Myocyte (in vitro differentiated cells): ENCODE measurements at places on chromosomes 5 and 9. TPM values are rescaled to one million over a fixed set of nuclear protein-coding genes. Genes with fewer than 3 reads are reported as not detected.
A peak's percentile ranks its signal among the peaks of the same experiment; 100 is the strongest.

Gene POU5F2
- total RNA-seq: 0.26 and 0.29 TPM in 2 replicates

Gene RPS23
- 1,872 and 2,361 TPM in 2 replicates for total RNA-seq

Gene PFDN1
- total RNA-seq: 42.0 and 63.9 TPM in 2 replicates

Gene ATP10B
- total RNA-seq: not detected in 2 replicates

Gene PCDHGA8
- total RNA-seq: 1.6 and 2.2 TPM in 2 replicates

Gene FKTN
- 15.7 and 27.2 TPM in 2 replicates for total RNA-seq

Gene FBXW5
- total RNA-seq: 170 and 196 TPM in 2 replicates

Gene SHOC1
- total RNA-seq: not detected in 2 replicates

Gene OLFM1
- not detected in 2 replicates for total RNA-seq

Gene SLC45A2
- total RNA-seq: 0.05 and 0.37 TPM in 2 replicates

Gene MEIKIN
- total RNA-seq: not detected in 2 replicates

Gene MARCOL
- total RNA-seq: not detected in 2 replicates

Gene PCDHB4
- 6.6 and 7.1 TPM in 2 replicates for total RNA-seq

DNA sequence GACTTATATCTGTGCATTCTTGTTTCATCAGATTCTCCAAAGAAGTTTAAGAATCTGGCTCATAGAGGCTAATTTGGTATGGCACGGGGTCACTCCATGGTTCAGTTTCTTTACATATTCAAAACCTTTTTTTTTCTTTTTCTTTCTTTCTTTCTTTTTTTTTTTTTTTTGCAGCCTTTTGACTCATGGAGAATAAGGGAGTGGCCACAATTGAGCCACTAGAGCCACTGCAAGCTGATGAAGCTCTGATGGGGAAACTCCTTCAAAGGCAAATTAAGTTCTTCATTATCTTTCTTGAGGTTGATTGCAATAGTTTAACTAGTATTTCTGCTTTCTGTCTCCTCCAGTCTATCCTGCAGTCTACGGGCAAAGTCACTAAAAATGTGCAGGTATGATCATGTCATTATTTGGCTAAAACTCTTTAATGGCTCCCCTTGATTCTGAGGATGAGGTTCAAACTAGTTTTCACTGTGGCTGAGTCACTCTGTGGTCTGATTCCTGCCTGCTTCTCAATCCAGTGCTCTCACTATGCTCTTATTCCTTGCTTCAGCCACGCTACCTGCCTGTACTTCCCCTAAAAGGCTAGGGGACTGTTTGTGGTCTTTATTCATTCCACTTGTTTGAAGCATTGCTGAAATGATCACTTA lies 93.5 kb upstream of the RIOK2 start:
- no peak for DNase-seq

DNA sequence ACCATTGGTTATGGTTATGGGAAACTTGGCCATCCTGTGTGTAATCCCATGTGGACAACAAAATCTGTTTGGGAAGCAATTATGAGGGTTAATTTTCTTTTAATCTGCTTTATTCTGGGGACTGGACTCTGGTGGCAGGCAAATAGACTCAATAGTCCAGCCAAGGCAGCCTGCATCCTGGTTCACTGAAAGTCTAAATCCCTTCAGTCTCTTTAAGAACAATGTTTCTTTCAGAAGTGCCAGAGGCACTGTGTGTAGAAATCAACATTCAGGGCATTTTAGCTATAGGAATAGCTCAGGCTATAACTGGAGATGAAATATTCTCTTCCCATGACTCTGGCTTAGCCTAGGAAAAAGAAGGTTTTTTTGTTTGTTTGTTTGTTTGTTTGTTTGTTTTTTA lies 118.0 kb downstream of the SPATA31D1 start:
- no peak for DNase-seq

DNA sequence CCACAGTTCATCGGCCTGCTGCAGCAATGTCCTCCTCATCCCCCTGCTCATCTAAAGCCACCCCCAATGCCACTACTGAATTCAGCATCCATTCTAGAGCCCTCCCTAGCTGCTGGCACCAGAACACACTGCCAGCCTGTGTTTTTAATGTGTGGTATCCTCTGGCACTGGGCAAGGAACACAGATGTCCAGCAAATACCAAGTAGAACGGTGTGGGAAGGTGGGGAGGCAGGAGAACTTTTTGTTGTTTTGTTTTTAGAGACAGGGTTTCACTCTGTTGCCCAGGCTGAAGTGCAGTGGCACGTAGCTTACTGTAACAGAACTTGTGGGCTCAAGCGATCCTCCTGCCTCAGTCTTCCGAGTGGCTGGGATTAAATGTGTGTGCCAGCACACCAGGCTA lies 4.7 kb downstream of the HDHD3 start:
- DNase-seq: no peak

DNA sequence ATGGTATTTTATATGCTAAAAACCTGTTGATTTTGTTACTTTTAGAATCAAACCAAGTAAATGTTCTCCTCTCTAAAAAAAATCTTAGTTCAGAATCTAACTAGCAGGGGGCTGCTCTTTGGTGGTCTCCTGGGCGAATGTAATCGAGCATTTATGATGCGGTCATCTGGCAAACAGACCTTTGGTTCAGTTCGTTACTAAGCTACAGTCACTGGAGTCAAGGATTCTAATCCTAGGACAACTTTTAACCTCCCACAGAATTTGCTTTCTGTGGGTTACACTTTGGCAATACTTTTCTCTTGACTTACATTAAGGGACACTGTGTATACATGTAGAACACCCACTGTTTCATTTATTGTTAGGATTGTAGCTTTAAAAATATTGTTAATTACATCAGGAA lies 26.3 kb upstream of the FREM1 start:
- DNase-seq: no peak

- no peak for DNase-seq
Measured at GRCh38 chr9:126631254-126631653, 17.5 kb downstream of the LMX1B start.

GRCh38 chr5:71986101-71986500 lies 121.2 kb upstream of the MAP1B start:
- no peak for DNase-seq

GRCh38 chr5:147586832-147587231 lies 77.0 kb upstream of the DPYSL3 start:
- no peak for DNase-seq

- DNase-seq: no peak
Measured at GRCh38 chr5:60024104-60024503, 130.6 kb upstream of the PDE4D start.

DNA sequence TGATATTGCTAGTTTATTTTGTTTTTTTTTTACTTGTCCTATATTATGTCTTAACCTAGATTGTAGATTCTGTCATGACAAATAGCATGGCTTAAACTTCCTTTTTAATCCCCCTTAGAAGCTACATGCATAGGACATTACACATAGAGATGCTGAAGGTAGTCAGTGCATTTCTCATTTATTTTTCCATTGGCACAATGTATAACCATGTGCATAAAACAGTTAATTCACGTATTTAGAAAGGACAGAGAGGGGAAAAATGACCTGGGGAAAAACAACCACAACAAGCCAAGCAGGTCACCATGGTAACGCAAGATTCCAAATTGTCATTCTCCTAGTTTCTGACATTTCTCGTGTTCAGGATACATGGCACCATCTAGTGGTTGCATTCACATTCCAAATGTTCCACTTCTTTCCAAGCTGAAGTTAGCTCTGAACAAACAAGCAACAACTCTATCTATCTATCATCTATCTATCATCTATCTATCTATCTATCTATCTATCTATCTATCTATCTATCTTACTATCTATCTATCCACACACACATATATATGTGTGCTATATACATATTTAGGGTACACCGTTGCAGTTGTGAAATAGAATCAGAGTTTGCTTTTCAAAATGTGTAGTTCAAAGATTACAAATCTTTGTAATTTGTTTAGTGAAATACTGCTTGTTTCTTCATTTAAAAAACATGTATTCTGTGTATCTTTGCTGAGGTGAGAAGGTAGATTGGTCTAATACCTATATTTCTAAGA lies 487.2 kb upstream of the ST8SIA4 start:
- peak; percentile 70 for DNase-seq

GRCh38 chr5:89282554-89283510 lies 399.8 kb upstream of the MEF2C start:
- peak; percentile 69 for DNase-seq

DNA sequence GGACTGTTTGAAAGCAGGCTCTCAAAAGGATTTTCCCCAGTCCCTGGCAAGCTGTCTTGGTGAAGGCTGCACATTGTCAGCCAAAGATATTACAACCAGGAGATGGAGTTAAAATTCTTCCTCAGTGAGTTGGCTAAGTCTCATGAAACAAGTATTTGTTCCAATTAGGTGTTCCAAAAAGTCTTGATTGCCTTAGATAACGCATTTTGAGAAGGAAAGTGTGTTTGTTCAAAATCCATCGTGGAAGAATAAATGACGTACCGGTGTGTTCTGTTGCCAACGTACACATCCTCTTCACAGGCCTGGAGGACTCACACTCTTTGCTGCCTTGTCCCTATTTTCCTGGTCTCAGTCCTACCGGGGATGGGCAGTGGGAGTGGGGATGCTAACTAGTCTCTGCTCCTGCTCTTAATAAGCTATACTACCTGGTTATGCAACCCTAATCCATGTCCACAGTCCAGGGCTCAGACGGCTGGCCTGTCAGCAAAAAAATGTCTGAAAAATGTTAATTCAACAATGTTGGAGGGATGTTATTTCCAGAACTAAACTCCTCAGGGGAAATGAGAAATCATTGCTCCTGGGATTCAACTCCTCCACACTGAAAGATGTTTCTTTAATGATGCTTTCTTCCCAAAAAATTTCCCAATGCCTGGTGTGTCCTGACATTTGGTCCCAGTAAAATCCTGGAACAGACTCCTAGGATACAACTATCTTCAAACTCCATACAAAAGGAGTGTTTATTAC lies 175.3 kb upstream of the KLF9 start:
- no peak for DNase-seq

GRCh38 chr9:35691334-35691650 lies 1.6 kb upstream of the TPM2 start:
- no peak for DNase-seq

GRCh38 chr9:115212832-115213231 lies 94.9 kb upstream of the TNC start:
- DNase-seq: no peak

DNA sequence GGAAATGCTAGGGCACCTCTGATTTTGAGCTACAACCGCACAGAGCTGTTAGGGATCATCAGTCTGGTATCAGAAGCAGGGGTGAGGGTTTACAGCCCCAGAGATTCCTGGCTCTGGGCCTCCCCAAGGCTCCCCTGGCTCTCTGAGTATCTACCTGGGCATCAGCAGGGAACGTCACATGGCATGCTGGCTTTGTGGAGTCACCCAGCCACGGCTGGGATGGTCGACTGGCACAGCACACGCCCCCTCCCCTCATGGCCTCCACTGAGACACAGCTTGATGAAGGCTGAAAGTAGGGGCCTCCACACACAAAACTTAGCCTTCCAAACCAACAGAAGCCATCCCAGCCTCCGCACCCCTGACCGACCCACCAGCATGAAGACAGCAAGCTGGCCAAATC lies 16.7 kb downstream of the ATPSCKMT start:
- no peak for DNase-seq

DNA sequence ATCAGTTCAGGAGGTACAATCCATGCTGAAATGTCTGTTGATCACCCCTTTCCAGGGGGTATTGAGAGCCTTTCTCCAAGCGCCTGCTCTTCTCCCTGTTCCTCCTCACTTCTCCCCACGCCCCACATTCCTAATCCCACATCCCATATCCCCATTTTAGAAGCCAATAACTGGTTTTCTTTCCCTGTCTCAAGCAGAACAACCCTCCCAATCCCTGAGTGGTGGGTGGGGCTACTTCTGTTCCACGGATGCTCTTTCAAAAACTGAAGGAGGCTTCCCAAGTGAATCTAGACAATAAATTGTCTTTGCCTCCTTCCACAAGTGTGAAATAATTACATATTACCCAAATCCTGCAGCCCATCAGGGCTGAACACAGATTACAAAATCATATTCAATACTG lies 77.0 kb upstream of the SEMA6A start:
- no peak for DNase-seq

- DNase-seq: no peak
Measured at GRCh38 chr5:126096442-126097006, 326.7 kb upstream of the GRAMD2B start.

GRCh38 chr5:134845335-134845851 lies 375 bp upstream of the C5orf24 start:
- no peak for DNase-seq

DNA sequence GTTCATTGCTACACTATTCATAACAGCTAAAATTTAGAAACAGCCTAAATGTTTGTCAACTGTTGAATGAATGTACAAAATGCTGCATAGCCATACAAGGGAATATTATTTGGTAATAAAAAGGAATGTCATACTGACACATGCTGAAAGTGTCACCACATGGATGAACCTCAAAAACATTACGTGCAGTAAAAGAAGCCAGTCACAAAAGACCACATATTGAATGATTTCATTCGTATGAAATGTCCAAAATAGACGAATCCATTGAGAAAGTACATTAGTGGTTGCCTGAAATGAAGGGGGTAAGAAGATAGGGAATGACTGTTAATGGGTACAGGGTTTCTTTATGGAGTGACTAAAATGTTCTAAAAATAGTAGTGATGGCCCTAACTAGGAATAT lies 11.6 kb upstream of the ECM2 start:
- DNase-seq: no peak
